ENCODE measurements at places on chromosomes 11 and 22.

DNA sequence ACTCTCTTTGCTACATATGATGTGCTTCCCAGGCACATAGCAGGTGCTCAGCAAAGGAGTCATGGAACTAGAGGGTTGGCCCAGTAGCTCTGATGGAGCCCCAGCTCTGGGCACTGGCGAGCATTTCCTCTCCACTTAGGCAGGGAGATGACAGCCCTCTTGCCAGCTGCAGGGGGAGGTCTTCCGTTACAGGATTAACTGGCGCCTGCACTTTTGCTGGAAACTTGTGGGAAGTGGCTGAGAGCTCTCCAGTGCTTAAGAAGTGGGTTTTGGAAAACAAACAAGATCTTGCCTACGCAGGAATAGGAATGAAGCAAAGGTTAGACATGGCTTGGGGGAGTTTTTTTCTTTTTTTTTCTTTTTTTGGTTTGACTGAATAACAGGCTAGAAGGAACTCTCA is 75.5 kb downstream of the MICAL2 start:
- peak; percentile 69 for DNase-seq

- DNase-seq = no peak
Measured at GRCh38 chr11:113392236-113392921, 4.8 kb downstream of the ANKK1 start.

GRCh38 chr22:26360169-26360885 is 68.7 kb upstream of the ASPHD2 start:
- peak; percentile 60 for DNase-seq

DNA sequence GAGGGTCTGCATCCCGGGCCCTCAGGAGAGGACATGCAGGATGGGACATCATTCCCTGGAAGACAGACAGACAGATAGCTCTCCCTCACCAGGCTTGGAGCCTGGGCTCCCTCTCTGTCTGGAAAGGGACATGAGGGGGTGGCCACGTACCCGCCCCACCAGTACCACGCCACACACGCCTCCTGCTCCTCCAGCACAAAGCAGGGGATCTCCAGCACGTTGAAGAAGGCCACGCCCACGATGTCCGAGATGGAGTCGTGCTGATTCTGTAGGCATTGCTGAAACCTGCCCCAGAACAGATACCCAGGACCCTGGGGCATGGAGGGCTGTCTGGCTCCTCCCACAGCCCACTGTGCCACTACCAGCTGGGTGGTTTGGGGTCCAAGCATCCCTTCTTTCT is 2.2 kb downstream of the PLA2G3 start:
- no peak for DNase-seq

GRCh38 chr11:115848611-115849010 is 344.4 kb upstream of the CADM1 start:
- no peak for DNase-seq
